ENCODE measurements at places on chromosomes 11 and 22.

DNA sequence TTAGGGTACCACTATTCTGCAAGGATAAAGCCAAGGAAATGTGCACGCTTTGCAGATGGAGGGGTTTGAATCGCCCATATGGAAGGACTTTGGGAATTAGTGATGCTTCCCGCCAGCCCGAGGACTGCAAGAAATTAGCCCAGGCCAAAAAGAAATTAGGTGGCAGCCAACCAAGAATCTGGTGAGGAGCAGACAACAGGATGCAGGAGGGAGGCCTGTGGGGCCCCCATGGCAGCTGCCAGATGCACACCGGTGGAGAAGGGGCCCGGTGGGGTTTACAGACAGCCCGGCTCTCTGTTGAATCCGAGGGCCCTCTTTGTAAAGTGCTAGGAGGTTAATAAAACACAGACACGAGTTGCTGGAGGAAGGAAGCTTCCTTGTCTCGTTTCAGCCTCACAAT lies 73.5 kb downstream of the TIMP3 start:
- no peak for DNase-seq

DNA sequence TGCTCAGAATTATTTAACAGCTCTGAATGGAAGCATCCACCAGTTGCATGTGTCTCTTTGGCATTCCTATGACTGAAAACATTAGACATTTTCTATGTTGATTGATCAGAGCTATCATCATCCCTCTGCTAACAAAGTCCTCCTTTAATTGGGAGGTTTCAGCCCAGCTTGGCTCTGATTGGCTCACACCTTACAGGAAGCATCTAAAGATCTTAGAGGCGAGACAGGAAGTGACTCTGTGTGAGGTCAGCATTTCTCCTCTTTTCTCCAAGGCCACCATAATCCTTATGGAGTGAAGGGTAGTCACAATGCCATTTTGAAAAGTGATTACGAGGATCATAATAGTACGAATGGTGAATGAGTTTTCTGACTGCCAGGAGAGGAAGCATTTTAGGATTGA lies 260.8 kb downstream of the MIAT start:
- DNase-seq, result no peak

GRCh38 chr22:23180301-23180892 lies at the start of gene BCR:
Gene BCR, plus strand, starts transcription at chr22:23180509. Its CDS starts 452 bp downstream, at chr22:23180961.
- DNase-seq, result no peak

DNA sequence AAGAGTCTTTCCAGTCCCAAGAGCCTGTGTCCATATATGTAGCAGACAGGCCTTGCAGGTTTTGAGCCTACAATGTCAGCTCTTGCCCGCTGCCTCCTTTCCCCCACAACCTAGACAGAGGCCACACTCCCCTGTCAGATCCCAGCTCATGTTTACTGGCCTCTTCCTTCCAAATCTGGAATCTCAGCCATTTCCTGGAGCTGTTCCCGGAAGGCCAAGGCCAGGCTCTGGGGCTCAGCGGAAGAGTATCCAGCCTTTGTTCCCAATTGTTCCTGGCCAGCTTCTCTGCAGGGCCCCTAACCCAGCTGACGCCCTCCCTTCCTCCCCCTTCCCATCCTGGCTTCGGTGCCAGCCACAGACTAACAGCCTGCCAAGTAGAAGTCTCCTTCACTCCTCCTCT lies 1.0 kb upstream of the ROBO4 start:
- no peak for DNase-seq

GRCh38 chr11:69114811-69115523 lies 40.8 kb upstream of the SMIM38 start:
- no peak for DNase-seq

DNA sequence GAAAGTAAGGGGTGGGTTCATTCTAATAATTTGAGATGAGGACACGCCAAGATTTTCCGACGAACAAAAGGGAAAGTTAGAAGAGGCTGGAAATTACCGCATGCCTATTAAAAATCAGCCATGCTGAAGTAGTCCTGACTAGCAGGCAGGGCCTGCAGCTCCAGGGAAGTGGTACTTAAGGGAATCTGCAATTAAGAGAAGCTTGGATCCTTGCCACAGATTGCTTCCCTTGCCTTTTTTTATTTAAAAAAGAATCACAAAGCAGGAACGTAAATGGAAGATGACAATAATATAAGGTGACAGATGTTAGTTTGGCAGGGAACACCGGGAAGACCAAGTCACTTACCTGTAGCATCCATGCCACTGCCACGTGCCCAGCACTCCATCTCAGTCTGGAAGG lies 359.3 kb downstream of the CADM1 start:
- no peak for DNase-seq

GRCh38 chr11:85822814-85823213 lies 11.9 kb upstream of the SYTL2 start:
- no peak for DNase-seq

GRCh38 chr11:118789501-118790356 lies 1.2 kb downstream of the DDX6 start:
- peak; percentile 38 for DNase-seq

DNA sequence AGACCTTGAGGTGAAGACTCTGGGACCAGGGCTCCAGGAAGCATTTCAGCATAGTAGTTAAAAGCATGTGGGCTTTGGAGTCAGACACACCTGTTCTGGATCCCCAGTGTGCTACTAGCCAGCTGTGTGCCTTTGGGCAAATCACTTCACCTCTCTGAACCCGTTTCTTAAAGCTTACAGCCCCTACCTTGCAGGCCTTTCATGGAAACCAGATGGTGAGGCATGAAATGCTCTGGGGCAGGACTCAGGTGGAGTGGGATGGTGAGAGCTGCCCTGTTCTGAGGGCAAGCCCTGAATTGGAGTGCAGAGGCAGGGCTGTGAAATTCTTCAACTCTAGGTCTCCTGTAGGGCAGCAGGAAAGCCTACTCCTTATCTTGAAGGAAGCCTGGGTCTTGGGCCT lies 10.5 kb downstream of the UCP2 start:
- DNase-seq, result no peak

DNA sequence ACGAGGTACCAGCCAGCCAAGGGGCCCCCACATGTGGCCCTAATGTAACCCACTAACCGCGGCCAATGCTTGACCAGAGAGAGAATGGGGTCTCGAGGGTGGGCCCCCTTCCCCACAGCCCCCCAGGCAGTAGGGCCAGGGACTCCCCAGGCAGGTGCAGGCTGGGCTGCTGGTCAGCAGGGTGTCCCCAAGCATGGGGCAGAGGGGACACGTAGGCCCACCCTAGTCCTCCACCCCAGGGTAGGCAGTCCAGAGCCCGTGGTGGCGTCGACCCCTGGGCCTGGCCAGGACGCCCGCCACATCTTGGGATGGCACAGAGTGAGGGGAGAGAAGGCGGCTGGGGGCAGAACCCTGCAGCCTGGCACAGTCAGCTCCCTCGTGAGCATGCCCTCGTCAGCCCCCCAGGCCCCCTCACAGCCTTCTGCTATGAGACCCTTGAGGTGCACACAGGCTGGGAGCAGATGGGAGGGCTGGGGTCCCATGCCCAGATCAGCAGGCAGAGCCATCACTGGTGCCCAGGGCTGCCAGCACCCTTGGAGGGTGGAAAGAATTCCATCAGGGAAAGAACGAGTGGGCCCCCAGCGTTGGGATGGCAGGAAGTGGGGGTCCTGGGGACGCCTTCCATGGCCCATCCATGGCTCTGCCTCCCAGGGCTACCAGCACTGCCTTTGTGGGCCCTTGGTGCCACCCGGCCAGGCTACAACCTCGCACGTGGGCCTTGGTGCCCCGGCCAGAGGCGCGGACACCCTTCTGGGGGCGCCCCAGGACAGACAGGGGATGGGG lies 6.1 kb downstream of the TNNT3 start:
- no peak for DNase-seq

GRCh38 chr22:38868886-38869381 lies 3.1 kb downstream of the CBX6 start:
- DNase-seq, result peak; percentile 8

GRCh38 chr11:19817265-19817851 lies 104.7 kb downstream of the NAV2 start:
- DNase-seq, result no peak

GRCh38 chr11:31819621-31820437 lies 8.7 kb upstream of the PAX6 start:
- no peak for DNase-seq

DNA sequence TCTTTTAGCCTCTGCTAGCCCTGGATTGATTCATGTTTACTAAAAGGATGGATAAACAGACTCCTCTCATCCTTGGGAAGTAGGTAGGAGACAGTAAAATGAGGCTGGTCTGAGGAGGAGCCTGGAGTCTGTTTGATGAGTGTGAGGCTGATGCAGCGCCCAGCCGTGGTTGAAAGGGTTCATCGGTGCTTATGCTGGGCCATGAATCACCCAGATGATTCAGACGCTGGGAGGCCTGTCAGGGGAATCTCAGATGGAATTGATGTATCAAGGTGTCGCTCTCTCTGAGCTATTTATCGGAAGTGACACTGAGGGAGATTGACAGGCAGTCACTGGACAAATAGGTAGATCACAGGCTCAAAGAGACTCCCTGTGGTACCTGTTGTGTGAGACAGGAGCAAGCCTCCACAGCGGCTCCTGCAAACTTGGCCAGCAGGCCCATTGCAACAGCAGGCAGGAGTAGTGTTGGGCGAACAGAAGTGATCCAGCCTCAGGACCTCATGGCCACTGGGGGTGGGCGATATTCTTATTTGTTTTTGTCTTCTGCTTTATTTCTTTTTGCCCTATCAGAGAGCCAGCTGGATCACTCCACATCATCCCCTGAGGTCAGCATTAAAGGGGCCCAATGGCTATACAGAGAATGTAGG lies 109.9 kb upstream of the CADM1 start:
- DNase-seq, result no peak

GRCh38 chr22:45397806-45398205 lies 15.6 kb downstream of the SMC1B start:
- no peak for DNase-seq

DNA sequence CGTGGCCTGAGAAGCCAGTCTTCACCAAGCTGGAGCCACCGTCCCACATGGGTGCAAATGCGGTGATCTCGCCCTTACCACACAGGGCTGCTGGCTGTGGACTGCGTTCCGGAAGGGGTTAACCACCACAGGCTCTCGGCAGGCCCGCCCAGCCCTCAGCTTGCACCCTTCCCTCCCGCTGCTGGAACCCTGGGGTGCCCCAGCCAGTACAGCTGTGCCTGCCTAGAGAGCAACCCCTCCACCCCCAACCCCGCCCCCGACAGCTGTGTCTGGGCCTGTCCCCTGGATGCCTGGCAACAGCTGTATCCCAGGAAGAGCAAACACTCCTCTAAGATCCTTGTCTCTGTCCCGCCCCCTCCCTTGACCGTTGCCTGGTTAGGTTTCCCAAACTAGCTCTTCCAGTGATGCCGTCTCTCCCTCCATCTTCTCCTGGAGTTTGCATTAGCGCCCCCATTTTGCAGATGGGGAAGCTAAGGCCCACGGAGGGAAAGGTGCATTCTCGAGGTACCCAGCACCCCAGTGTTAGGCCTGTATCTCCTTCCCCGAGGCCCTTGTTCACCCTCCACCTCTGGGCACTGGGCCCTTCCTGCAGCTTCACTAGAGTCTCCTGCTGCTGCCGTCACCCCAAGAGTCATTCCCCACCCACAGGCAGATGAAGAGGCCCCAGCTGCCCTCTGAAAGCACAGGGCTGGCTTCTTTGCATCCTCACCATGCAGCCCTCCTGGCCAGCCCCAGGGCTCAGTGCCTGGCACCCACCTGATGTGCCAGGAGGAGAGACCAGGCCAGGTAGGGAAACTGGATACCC lies 12.6 kb upstream of the COX8A start:
- peak; percentile 62 for DNase-seq

- DNase-seq, result no peak
These were observed 35.5 kb upstream of the CCDC188 start for GRCh38 chr22:20186183-20186870.

- DNase-seq, result no peak
These were observed 4.9 kb upstream of the IFITM10 start for GRCh38 chr11:1755344-1755691.

DNA sequence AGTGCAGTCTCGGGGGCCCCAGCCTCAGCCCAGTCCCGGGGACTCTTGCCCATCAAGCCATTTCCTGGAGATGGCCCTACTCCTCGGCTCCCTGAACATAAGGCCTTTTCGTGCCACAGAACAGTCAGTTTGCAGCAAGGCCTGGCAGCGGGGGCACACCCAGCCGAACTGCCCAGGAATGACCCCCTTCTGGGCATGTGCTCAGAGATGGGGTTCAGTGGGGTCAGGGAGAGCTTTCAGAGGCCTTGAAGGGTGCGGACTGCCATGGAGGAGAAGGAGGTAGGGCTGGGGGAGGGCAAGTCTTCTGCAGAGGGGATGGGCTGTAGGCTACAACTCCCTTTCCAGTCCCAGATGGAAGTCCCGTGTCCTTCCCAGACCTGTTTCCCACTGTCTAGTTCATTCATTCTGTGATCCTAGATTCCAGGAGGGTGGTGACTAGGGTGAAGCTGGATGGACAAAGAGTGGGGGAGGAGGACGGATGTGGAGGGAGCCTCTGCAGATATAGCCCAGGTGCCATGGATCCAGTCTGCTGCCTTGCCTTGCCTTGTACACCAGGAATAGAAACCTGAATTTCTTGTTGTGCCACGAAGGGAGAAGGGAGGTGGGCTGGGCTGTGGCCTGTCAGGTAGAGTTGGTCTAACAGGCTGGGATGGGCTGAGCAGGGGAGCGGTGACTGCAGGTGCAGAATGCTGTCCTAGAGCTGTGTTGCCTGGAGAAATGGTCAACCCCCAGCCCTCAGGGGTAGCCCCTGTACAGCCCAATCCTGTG lies 14.2 kb upstream of the OMP start:
- no peak for DNase-seq

DNA sequence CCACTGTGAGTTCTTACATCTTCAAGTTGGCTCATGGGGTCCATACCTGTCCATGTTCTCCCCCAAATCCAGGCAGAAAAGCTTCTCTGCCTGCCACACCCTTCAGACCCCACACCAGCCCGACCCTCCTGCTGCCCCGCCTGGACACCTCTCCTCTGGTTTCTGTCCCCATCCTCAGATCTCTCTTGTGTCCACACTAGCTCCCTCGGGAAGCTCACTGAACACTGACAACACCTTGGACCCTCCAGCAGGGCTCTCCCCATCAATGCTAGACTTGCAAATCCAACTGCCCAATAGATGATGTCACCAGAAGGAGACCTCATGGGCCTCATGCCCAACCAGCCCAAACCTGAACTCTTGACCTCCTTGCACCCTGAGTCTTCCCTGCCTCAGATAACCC lies 2.9 kb downstream of the SCARF2 start:
- DNase-seq, result no peak

DNA sequence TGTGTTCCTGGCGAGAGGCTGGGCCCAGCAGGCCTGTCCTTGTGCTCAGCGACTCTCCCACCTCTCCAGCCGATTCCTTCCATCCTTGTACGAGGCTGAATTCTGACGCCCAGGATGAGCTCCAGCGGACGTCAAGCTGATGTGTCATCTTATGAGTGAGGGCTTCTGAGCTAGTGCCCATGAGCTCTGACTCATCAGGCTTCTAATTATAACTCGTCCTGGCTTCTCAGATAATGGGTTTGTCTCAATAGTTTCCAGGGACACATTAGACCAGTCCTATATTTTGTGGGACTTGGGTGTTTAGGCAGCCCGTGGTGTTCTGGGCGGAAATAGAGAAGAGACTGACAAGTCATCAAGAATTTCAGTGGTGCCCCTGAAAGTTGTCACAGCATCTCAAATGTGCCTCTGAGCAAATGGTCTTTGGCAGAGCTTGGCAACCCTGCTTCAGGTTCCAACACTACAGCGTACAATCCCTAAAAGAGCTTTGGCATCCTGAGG lies 108.2 kb upstream of the CD44 start:
- no peak for DNase-seq

- DNase-seq, result no peak
These were observed 140.3 kb downstream of the PKNOX2 start for GRCh38 chr11:125304876-125305275.

GRCh38 chr11:97364047-97364446 lies 974.2 kb downstream of the JRKL start:
- DNase-seq, result no peak

GRCh38 chr11:15988016-15988550 lies 368.3 kb downstream of the SOX6 start:
- DNase-seq, result no peak

- DNase-seq, result no peak
These were observed 16.1 kb upstream of the CABP7 start for GRCh38 chr22:29703569-29704195.
